Cardiac muscle cell (in vitro differentiated cells and primary cell): ENCODE measurements at places on chromosomes 1 and 21.
A peak's percentile ranks its signal among the peaks of the same experiment; 100 is the strongest.

GRCh38 chr1:147167365-147167764 lies 4.9 kb downstream of the PRKAB2 start:
- peak; percentile 92 for DNase-seq

DNA sequence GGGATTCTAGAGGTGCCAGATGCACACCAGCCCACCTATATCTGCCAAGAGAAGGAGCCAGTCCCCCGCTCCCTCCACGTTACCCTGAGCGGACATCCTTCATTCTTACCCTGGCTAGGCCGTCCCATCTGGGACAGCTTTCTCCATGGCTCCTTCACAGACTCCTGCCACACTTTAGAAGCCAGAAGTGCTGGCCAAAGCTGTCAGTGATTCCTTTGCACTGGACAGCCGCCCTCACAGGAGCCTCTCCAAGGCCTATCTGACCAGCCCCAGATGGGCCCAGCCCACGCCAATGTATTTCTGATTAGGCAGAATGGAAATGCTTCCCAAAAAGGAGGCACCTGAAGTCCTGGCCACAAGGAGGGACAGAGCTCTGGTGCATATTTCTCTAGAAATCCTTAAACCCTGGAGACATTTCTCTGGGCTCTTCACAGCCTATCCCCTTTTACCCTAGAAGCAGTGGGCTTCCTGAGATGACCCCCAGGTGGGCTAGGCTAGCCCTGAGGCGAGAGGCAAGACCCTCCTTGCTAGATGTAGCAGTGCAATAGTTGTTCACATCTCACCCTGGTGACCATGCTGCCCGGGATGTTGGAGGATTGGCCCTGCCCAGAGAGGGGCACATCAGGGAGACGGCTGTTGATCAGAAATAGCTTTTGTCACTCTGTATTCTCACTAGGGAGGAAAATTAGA lies 44.1 kb downstream of the RASSF5 start:
- no peak for DNase-seq

GRCh38 chr1:3263790-3264189 lies 190.7 kb upstream of the ARHGEF16 start:
- DNase-seq = no peak

- DNase-seq = no peak
Measured at GRCh38 chr1:2544093-2544874, 11.9 kb upstream of the TNFRSF14 start.

DNA sequence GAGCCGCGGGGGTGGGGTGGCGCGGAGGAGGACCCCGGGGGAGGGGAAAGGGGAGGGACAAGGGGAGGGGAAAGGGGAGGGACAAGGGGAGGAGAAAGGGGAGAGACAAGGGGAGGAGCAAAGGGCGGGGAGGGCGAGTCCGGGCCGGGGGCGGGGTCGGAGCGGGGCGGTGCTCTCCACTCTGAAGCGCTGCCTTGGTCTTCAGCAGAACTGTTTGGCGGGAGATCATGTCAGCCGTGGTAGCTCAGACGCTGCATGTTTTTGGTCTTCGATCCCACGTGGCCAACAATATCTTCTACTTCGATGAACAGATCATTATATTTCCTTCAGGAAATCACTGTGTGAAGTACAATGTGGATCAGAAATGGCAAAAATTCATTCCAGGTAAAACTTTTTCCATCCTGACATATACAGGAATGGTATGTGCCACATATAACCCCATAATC lies 420 bp downstream of the CFAP57 start:
- DNase-seq = peak; percentile 91

GRCh38 chr1:91013302-91013701 lies 8.5 kb downstream of the ZNF644 start:
- no peak for DNase-seq

- DNase-seq = no peak
Measured at GRCh38 chr1:30604801-30605440, 118.5 kb downstream of the MATN1 start.

DNA sequence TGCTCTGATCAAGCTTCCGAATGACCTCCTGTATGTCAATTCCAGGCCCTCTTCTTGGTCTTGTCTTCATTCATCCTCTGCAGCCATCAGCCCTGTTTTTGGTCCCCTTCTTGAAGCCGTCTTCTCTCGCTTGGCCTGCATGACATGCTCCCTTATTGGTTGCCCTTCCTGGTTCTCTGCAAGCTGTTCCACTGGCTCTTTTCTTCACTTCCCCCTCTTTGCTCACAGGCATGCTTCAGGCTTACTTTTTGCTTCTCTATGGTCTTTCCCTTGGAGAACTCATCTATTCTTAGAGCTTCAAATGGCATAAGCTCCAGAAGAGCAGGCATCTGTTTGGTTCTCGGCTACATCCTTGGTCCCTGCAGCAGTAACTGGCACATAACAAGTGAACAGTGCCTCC lies 38.8 kb downstream of the PDPN start:
- DNase-seq = no peak

GRCh38 chr1:204685236-204686006 lies at the start of gene LRRN2:
TSS of gene LRRN2 (minus strand) at chr1:204685738. CDS start at chr1:204619992, 65,746 bp downstream.
- DNase-seq = peak; percentile 10
